ENCODE measurements at places on chromosomes 5 and 9.

DNA sequence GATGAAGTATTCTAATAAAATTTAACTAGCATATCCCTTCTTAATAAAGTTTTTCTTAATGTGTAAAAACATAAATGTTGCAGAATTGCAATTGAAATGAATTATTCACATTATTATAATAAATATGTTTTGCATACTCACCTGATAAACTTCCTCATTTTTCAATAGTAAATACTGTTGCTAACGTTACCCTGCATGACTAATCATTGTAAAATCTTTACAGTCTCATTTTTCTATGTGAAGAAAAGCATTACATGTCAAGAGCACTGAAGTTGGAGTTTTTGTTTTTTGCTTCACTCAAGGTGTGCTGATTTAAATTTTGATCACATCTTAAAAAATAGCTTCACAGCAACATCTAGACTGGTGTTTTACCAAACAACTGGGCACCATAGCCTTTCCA lies 157.2 kb upstream of the CDH18 start:
- no peak for DNase-seq

GRCh38 chr5:73174100-73174815 lies 1.3 kb downstream of the TMEM174 start:
- DNase-seq = no peak

GRCh38 chr9:131119600-131119999 lies 5.8 kb upstream of the NUP214 start:
- no peak for DNase-seq

GRCh38 chr5:145543968-145544367 lies 291.2 kb downstream of the PRELID2 start:
- peak; percentile 27 for DNase-seq

- DNase-seq = no peak
These were observed 193.3 kb downstream of the TMEM38B start for GRCh38 chr9:105887679-105888078.

DNA sequence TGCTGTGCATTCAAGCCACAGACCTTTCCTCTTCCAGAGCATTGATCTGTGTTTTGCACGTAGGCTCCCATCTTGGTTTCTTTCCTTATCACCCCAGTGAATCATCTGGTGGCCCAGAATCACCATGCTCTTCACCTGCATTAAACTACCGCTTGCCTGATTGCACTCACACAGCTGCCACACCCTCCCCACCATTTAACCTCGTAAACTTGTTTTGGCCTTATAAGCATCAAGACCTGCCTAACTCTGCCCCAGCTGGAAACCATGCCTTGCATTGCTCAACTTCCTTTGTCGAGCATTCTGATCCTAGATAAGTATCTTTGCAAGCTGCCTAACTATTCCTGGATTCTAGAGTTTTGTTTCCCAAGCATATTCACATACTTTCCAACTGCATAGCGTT lies 369.6 kb upstream of the SEMA6A start:
- DNase-seq = peak; percentile 6

DNA sequence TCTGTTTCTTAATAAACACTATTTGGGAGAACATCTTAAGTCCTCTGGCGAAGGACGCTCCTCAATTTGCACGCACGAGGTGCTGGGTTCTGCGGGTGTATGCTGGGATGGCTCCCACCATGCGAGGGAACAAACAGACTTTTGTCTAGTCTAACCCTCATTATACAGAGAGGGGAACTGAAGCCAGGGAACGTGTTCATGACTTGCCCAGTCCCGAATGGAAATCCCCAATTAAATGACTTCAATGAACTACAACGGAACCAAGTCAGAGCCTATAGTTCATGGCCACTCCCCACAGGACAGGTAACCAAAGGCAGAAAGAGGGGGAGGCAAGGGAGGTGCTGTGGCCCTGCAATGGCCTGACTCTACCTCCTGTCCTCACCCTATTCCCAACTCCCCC lies 9.3 kb downstream of the TLE1 start:
- DNase-seq = no peak

DNA sequence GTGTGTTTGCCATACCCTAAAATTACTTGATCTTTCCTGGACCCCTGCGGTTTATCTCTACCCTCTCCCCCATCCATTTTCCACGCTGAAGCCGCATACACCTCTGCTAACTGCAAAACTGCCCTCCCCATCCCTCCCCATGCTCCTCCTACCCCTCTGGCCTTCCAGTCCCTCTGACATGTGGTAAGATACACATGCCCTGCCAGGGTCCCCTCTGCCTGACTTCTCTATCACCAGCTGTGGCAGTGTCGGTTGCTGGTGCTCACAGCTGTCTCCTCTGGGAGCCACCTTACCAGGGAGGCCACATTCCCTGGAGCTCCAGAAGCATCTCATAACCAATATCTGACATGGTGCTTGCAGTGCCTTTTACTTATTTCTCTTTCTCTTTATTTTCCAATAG lies 58.9 kb upstream of the COL15A1 start:
- no peak for DNase-seq

DNA sequence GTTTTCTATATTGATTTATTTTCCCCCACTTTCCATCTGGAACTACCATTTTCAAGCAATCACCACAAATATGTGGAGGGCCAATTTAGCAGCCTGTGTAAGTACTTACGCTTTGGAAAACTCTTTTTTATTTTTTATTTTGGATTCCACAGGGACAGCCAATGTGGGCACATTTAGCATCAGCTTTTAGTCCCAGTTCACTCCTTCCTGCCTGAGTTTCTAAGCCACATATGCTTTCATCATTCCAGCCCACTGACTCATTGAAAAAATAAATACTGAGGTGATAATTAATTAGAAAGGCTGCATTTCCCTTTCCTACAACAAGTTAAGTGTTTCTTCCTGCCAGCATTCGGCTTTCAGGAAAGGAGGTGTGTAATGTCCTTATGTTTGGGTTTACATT lies 76.8 kb downstream of the TMEM167A start:
- peak; percentile 28 for DNase-seq

DNA sequence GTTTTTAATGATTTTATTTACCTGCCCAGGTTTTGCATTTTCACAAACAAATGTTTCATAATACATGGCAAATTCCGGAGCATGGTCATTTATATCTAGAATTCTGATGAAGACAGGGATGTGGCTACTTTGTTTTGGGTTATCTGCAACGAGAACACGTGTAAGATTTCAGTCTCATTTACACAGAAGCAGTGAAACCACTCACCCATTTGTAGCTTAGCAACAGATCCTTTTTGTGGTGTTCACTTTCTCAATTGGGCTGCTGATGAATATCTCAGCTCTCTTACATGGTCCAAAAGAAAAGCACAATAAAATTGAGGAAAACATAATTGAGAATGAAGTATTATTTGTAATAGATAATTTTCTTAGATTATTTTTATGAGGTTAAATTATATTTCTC lies 148.6 kb downstream of the CDH9 start:
- DNase-seq = no peak

GRCh38 chr5:72658761-72659540 lies 151.7 kb upstream of the ZNF366 start:
- DNase-seq = no peak

DNA sequence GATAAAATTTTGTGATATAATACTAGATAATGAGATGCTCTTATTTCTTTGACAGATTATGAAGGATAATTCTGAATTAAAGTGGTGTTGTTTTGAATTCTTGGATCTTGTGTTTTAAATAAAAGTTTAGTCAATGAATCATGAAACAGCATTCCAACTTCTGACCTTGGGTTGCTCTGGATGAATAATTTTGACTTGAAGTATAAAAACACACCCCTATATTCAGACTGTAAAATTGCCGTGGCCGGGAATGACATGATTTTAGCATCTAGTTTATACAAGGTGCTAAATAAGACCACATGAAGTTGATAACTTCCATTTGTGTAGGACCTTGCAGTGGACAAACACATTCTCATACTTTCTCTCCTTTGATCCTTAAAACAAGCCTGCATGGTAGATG lies 67.2 kb upstream of the DAP start:
- no peak for DNase-seq

DNA sequence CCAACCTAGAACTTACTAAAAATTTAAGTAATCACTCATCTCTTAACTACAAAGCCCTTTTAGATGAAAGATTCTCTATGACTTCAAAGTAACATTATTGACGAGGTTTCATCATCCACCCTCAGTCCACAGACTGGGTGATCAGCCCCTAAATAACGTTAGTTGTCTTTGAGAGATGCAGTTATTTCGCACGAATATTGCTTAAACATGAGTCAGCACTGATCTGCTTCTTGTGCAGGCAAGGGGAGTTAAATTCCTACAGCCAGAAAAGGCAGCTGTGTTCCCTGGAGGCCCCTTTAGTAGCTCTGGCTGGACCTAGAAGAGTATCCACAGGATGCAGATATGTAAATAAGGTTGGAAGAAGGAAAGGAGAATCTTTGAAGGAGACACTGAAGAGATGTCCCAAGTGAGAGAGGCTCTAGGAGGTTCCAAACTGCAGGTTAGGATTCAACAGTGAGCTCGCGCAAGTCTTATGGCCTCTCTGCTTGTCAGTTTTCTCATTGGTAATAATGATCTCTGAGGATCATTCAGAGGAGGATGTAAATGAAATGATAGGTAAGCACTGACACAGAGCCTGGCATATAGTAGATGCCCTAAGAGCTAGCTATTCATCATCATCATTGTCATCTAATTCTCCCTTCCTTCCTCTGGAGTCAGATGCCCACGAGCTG lies 122.2 kb upstream of the MAN2A1 start:
- DNase-seq = no peak

GRCh38 chr5:160699301-160699700 lies 152.7 kb downstream of the ATP10B start:
- peak; percentile 57 for DNase-seq

DNA sequence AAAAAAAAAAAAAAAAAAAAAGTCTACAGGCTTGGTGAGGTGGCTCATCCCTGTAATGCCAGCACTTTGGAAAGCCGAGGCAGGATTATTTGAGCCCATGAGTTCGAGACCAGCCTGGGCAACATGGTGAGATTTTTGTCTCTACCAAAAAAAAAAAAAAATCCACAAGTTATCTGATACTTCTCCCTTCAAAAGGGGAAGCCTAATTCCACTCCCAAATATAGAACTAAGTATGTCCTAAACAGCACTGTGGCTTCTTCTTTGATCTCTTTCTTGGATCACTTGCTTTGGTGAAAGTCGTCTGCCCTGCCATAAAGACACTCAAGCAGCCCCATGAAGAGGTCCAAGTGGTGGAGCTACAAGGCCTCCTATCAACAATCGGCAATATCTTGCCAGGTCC lies 18.8 kb upstream of the STING1 start:
- no peak for DNase-seq

DNA sequence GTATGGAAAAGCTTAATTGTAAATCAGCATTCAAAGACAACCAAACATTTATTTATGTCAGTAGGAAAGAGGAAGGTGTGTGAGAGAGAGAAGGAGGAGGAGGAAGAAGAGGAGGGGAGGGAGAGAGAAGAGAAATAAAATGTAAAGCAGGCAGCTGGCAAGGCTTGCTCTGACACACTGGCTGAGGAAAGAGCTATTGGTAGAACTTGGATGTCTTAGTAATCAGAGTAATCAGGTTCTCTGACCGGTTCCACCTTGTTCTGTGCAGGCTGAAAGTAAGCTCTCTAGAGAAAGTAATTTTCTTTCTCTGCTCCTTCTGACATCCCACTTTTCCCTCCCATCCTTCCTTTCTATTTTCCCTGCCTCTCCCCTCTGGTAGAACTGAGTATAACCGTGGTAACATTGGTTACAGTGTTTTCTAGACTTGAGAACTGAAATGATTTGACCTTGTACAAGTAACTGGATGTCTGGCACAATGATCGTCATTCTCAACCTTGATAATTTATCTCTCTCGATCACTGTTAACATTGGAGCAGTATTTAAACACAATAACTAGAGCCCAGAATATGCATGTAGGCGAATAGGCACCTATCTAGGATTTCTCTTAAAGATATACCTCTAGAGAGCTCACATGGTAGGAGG lies 33.3 kb downstream of the TLE4 start:
- no peak for DNase-seq

DNA sequence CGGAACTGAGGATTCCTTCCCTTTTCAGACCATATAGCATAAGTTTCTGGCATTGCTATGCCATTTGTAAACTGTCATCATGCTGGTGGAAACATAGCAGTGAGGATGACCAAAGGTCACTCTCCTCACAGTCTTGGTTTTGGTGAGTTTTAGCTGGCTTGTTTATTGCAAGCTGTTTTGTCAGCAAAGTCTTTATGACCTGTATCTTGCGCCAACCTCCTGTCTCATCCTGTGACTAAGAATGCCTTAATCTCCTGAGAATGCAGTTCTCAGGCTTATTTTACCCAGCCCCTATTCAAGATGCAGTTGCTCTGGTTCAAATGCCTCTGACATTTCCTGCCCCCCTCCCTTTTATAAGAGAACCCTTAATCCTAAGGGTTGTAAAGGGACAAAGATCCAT lies 26.7 kb upstream of the GRIA1 start:
- DNase-seq = no peak

DNA sequence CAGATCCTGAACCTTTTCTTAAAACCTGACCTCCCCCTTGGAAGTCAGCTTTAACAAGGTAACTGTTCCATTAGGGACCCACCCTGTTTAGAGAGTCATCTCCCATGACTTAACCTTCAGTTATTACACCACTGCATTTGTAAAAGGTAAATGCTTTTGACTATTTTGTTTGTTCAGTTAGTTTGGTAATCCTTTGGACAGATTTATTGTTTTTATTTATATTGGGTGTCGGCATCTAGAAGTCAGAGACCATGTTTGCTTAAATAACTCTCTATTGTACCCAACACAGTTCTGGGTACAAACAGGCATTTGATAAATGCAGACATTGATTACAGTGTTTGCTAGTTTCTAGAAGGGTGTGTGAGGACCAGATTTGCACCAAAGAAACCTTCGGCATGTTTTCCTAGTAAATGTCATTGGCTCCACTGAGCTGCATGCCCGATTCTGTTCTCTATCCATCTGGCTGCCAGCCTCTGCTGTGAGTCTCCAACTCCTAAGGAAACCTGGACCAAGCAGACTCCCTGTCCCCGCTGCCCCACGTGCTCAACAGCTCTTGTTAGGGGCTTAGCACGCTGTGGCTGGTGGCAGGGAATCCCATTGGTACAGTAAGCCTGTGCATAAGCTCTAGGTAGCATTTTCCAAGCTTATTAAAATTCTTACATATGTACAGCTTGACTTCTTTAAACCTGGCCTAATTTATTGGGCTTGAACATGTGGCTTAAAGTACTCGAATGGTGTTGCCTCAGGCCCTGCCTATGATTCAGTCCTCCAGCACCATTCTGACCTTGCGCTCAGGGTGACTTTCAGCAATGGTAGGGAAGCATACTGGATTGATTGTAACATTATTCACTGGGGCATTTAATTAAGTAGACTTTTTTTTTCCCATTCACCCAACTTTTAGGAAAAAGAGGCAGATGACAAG lies 6.6 kb downstream of the PCBD2 start:
- no peak for DNase-seq

- DNase-seq = no peak
These were observed 4.2 kb upstream of the GDNF start for GRCh38 chr5:37844009-37844408.

GRCh38 chr9:93300585-93301081 lies 116.7 kb downstream of the WNK2 start:
- DNase-seq = no peak

GRCh38 chr5:115602591-115603125 lies 379 bp upstream of the TICAM2 start:
- no peak for DNase-seq

GRCh38 chr5:72324189-72324825 lies 4.1 kb downstream of the PTCD2 start:
- no peak for DNase-seq
